ENCODE measurements at places on chromosomes 7 and 10.

DNA sequence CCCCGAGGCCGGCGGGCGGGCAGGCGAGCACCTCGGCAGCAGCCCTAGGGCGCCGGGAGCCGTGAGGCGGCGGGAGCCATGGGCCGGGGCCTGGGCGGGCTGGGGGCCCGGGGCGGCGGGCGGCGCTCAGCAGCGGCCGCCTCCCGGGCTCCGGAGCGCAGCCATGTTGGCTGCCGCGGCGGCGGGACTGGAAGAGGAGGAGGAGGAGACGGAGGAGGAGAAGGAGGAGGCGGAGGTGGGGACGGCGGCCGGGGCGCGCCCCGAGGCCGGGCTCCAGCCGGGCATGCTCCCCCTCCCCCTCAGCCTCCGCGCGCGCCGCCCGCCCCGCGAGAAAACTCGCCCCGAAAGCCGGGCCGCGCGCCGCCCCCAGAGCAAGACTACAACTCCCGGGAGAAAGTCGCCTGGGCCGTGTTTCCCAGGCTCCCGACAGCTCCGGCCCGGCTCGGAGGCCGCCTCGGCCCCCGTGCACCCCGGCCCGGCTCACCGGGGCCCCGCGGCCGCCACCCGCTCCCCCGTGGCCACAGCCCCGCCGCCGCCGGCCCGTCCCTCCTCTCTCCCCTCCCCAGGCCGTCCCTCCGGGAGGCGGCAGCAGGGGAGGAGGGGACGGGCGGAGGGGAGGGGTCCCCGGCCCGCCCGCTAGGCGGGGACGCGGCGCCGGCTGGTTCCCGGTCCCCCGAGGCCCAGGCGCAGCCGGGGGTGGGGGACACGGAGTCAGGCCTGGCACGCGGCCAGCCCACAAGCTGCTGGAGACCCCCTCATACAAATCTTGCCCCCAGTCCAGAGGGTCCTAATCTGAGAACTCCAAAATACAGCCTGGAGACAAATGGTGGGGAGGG, at the start of gene DLG5:
Gene DLG5, minus strand, starts transcription at position 190 of the 836 bp plus-strand sequence. CDS start 235 bp downstream, outside the sequence.
- peak; percentile 67 for DNase-seq

GRCh38 chr7:71193099-71193810, 61.3 kb downstream of the GALNT17 start:
- no peak for DNase-seq

- DNase-seq: no peak
These were observed 70.7 kb downstream of the BEND7 start for GRCh38 chr10:13457958-13458686.

DNA sequence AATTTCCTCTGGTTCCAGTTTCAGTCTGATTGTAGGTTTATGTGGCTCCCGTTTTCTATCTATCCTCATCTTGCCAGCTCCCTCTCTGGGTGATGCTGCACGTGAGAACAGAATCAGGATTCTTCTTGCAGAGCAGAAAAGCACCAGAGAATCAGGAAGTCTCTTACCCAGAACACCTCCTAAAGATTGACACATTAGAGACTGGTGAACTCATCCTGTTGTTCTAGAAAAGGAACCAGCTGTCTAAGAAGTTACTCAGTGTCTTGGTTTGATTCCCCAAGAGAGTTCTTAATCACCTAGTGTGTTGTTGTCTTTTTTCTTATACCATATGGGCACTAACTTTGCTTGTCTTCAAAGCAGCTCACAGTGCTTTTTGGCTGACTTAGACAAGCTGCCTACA, 152.4 kb downstream of the DGKI start:
- peak; percentile 56 for DNase-seq

All from NB4 (cell line).